ENCODE measurements at places on chromosomes 16 and 17.

GRCh38 chr17:82239401-82239925, 10.6 kb downstream of the SLC16A3 start:
- no peak for DNase-seq

GRCh38 chr17:44287651-44288050, 19.7 kb upstream of the SLC4A1 start:
- DNase-seq, result no peak

DNA sequence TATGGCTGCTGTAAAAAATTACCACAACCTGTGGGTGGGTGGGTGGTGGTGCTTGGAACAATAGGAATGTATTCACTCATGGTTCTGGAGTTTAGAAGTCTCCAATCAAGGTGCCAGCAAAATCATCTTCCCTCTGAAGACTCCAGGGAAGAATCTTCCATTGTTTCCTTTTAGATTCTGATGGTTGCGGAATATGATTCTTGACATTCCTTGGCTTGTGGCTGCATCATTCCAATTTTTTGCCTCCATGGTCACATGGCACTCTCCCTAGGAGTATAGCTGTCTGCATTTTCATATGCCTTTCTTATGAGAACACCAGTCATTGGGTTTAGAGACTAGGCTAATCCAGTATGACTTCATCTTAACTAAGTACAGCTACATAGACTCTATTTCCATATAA, 401.0 kb downstream of the HS3ST3B1 start:
- DNase-seq, result no peak

DNA sequence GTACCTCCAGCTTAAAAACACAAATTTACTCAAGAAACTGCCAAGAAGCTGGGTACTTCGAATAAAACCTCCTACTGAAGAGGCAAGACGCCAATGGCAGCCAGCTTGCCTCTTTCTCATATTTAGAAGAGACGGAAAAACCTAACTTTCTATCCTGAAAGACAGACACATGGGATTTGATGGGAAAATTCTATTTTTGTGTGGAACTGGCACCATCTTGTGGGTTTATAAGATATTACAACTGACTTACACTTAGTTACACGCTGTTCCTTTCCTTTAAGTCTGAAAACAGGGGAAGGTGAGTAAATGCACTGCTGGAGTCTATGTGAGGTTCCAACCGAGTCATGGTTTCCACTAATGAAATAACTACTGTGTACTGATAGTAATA, 10.3 kb downstream of the ZNF18 start:
- peak; percentile 42 for DNase-seq

- DNase-seq, result no peak
These were observed 47.6 kb downstream of the GOSR1 start for GRCh38 chr17:30524847-30525246.

DNA sequence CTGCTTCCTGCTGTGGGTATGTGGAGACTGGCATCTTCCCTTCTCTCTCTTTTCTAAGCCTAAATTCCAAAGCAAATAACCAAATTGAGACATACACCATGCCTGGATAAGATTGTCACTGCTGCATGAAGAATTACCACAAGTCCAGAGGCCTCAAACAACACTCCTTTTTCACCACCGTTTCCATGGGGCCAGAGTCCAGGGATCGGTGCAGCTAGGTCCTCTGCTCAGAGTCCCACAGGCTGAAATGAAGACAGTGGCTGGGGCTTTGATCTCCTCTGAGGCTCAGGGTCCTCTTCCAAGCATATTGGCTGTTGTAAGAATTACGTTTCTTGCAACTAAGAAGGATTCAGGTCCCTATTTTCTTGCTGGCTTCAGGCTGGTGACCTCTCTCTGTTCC, 130.4 kb downstream of the SLC39A11 start:
- DNase-seq, result no peak

Data from NB4 (cell line).